ENCODE measurements at places on chromosomes 2 and 18.

- no peak for DNase-seq
These were observed 64.3 kb downstream of the NFATC1 start for GRCh38 chr18:79459946-79460480.

DNA sequence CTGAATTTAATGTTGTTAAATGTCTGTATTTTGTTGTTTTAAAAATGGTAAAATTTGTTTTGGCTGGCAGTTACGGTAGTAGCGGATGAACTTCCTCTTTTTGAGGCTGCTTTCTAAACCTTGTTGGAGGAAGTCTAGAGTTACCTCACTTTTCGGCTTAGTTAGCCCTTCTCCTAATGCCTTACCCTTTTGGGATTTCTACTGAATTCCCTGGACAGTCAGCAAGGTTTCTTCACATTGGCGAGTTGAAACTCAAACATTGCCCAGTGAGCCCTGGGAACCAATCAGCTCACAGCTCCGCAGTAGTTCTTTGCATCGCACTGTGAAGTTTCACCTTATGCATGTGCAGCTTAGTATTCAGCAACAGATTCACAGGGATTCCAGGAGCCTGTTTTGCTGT, 55.2 kb downstream of the TMEM247 start:
- no peak for DNase-seq

DNA sequence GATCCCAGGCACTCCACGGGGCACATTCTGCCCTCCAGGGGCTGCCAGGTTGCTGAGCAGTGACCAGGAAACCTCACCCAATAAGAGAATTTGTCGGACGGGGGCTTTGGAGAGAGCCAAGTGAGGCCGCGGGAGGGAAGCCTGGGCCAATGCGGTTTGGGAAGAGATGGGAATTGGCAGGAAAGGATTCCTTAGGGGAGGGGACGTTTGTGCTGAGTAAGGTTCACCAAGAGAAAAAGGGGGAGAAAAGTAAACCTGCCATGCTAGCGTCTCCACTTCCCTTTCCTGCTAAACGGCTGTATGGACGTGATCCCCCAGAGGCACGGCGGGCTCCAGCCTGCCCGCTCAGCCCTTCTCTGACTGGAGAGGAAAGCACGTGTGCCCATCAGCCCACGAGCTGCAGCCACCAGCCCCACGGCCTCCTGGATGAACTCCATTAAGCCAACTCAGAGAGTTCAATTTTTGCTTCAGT, 194.4 kb upstream of the ID2 start:
- DNase-seq, result peak; percentile 53

- DNase-seq, result peak; percentile 38
These were observed 82.8 kb upstream of the SEC11C start for GRCh38 chr18:59056706-59057492.

DNA sequence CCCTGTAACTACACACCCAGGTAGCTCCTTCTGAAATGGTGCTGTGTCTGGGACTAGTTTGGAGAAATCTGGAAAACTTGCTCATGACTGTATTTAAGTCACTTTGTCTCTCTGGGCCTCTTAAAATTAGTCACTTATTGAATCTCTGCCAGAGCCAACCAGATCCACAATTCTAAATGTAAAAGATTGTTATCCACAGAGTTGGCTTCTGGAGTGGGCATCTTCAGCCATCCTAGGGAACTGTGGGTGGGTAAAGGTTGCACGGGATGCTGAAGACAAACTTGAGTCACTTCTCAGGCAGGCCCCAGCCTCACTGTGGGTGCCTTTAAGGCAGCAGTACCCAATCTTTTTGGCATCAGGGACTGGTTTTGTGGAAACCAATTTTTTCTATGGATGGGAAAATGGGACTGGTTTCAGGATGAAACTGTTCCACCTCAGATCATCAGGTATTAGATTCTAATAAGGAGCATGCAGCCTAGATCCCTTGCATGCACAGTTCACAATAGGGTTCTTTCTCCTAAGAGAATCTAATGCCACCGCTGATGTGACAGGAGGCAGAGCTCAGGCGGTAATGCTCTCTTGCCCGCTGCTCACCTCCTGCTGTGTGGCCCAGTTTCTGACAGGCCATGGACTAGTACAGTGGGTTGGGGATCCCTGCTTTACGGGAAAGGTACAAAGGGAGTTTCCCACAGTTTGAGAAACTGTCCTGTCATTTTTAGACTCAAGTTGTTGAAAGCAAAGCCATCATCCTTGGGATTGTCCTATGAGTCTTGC, 98.3 kb upstream of the SPRED2 start:
- no peak for DNase-seq

GRCh38 chr18:40447820-40448219, 1507.2 kb upstream of the PIK3C3 start:
- no peak for DNase-seq

DNA sequence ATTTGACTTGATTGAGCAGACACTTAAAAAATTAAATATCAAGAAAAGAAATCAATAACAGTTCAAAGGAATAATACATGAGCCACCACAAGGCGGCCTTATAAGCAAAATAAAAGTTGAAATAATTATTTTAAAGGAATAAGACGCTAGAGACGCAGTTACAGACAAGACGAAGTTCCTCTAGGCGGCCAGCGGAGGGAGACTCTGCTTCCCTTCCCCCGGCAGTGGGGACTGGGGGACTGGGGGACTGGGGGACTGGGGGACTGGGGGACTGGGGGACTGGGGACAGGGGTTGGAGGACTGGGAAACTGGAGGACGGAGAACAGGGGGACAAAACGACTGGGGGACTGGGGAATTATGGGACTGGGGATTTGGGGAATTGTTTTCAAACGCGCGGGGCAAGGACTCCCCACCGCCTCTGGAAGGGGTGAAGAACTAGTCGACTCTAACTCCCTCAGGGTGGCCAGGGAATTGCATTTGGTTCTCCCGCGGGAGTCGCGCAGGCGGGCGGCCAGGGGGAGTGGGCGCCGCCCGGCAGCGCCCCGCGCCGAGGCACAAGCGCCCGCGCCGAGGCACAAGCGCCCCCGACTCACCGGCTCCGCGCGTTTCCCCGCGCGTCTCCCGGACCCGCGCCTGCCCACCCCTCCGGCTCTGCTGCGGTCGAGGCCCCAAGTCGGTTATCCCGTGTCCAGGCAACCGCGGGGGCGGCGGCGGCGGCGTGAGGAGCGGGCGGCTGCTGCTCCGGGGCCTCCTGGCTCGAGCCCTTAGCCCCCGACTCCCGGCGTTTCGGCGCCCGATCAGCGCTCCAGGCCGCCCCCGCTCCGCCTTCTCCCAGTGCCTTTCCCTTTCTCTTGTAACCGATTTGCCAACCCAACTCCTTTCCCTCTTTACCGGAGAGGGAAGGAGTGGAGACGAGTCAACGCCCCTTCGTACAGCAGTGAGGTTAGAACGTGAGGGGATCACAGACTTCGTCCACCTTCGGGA, at the start of gene CCDC178:
TSS of gene CCDC178 (minus strand) at position 662 of the 984 bp plus-strand sequence. CDS start 28,633 bp downstream, outside the sequence.
- DNase-seq, result peak; percentile 40

- DNase-seq, result no peak
These were observed 2168.6 kb upstream of the PIK3C3 start for GRCh38 chr18:39786477-39786876.

GRCh38 chr2:200797242-200797770, 14.4 kb upstream of the BZW1 start:
- no peak for DNase-seq

- no peak for DNase-seq
These were observed 76.0 kb downstream of the EPC2 start for GRCh38 chr2:148720501-148721001.

DNA sequence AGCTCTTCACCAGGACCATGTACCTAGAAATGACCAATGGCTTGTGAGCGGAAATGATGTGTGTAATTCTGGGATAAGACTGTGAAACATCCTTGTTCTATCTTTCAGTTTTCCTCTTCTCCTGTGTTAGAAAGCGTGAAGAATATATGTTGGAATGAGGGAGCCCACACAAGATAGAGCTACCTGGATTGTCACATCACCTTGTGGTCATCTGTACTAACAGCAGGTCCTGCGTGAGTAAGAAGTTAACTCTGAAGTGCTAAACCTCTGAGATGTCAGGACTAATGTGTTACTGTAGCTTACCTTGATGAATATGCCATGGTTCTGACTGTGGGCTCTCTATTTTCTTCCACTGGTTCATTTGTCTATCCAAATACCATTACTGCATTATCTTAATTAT, 75.6 kb downstream of the FASTKD2 start:
- DNase-seq, result no peak

GRCh38 chr2:179856205-179856604, 5.2 kb downstream of the ZNF385B start:
- DNase-seq, result peak; percentile 53

DNA sequence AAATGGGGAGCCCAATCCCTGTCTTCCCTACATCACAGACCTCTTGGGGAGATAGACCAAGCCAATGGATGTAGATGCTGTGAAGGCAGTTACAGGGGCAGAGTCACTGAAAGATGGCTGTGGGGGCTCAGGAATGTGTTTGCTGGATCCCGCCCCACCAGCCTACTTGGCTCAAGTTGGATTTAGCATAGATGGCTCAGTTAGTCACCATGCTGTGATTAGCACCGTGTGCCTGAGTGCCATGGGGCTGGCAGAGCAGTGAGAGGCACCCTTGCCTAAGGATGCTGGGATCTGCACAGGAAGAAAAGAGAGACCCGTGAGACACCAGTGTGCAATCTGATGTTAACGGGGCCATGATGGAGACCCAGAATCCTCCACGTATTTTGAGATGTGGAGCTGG, 228.3 kb downstream of the DYSF start:
- DNase-seq, result no peak

DNA sequence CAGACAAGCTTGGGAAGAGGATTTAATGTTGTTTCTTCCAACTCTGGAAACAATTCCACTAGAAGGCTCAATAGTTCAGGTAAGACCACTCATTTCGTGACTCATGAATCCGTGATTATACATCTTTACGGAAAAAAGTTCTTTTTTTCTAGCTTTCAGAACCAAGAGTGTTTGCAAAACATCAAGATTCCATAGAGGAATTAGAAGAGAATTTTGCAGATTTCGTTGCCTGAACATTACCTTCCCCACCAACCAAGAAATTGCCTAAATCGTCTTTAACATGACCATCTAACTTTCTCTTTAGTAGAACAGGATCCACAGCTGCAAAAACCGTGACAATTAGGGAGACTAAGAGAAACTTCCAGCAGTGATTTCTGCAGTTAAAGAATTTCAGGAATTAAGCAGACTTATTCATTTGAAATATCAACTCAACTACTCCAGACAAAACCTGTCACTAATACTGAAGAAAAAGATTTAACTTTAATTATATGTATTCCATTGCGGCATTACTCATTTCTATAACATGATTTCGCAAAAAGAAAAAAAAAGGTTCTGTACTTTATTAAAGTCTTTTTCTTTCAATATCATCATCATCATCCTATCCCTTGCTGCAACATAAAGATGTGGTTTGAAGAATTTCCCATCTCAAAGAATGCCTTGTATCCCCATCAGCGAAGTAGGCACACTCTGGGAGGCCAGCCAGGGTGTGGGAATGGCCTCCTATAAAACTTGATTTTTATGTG, 1.9 kb upstream of the NAB1 start:
- DNase-seq, result peak; percentile 47

DNA sequence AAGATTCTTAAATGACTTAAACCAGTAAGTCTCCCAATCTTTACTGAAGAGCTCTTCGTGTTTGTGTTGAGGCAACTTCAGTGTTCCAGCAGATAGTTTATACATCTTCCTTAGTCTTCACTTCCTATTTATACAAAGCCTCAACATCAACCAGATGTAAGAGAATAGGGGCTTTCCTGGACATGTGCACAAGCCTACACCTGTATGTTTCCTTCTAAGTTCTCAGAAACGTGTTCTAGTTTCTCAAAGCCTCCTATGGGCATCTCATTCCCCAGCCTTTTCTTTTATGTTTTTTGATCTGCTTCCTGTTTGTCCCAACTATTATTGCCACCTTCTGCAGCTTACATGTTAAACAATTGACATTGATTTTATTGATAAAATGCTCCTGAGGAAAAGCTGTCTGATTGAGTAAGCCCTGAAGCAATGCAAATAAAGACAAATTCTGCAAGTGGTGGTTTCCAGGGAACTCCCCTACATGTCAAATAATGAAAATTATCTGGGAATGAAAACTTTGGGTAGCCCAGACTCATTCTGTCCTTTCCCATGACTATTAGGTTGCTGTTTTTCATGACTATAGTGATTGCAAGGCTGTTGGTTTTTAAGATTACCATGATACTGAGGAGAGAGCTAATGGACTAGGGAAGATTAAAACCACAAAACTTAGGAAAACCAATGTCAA, 663.3 kb upstream of the ACVR2A start:
- no peak for DNase-seq

GRCh38 chr18:50853863-50854271, 25.1 kb upstream of the ME2 start:
- no peak for DNase-seq

- DNase-seq, result no peak
These were observed 819.2 kb downstream of the SATB2 start for GRCh38 chr2:198638577-198638976.

DNA sequence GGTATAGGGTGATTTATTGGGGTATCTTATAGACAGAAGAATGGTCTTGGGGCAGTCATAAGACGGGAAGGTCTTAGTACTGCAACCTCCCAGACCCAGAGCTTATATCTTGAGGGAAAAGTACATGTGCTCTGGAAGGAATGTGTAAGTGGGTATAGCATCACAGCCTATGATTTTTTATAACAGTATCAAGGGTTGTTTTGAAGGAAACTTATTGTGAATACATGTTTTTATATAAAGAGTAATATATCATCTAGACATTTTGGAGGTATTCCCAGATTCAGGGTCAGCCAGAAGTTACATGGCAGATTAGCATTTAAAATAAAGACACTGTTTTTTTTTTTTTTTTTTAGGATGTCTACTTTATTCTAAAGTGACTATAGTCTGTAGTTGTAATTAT, 47.6 kb upstream of the STON1 start:
- no peak for DNase-seq

- DNase-seq, result no peak
These were observed 81.1 kb upstream of the CD302 start for GRCh38 chr2:159879051-159879604.
